ENCODE measurements at places on chromosomes 1 and 21.

DNA sequence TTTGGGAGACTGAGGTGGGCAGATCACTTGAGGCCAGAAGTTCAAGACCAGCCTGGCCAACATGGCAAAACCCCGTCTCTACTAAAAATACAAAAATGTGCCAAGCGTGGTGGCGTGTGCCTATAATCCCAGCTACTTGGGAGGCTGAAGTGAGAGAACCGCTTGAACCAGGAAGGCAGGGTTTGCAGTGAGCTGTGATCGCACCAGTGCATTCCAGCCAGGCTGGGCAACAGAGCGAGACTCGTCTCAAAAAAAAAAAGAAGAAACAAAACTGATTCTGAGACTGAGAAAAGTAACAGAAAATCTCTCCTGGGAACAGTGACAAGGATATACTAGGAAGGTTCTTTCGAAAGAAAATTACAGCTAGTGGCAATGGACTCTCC, 20.9 kb downstream of the USP48 start:
- DNase-seq, result no peak

DNA sequence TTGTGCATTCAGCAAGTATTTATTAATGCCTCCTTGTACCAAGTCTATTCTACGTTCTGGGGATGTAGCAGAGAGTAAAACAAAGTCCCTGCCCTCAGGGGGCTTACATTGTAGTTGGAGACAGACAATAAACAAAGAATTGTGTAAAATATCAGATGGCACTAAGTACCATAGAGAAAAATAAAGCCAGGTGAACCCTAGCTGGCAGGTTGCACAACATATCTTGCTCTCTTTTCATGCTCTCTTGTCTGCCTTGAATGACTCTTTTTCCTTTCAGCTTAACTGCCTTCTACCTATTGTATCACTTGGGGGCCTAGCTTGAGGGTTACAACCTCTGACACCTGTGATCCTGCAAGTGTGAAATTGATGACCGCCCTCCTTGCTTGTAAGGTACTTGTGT, 20.7 kb upstream of the FASLG start:
- no peak for DNase-seq

GRCh38 chr1:44652445-44653106, 21.7 kb downstream of the TMEM53 start:
- peak; percentile 73 for DNase-seq

- no peak for DNase-seq
Measured at GRCh38 chr1:25197982-25198662, 34.2 kb downstream of the SYF2 start.

GRCh38 chr1:202576816-202577215, 133.4 kb downstream of the SYT2 start:
- no peak for DNase-seq

DNA sequence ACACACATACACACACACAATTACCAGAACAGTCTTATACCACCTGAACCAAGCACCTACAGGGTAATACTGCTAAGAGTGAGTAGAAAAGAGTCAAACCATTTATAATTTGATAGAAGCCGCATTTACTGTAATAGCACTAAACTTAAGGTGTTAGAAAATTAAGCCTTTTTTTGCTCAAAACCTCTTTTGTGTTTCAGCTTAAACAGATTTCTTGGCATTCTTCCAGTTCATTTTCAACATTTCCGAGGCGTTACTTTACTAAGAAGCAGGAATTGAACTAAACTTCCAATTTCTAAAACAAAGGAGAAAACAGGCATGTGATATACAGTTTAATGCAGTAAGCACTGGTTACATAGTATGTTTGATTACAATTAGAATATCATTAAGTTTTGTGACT, 387.2 kb downstream of the NCAM2 start:
- no peak for DNase-seq

- peak; percentile 37 for DNase-seq
Measured at GRCh38 chr1:221294242-221294641, 415.0 kb downstream of the HLX start.

DNA sequence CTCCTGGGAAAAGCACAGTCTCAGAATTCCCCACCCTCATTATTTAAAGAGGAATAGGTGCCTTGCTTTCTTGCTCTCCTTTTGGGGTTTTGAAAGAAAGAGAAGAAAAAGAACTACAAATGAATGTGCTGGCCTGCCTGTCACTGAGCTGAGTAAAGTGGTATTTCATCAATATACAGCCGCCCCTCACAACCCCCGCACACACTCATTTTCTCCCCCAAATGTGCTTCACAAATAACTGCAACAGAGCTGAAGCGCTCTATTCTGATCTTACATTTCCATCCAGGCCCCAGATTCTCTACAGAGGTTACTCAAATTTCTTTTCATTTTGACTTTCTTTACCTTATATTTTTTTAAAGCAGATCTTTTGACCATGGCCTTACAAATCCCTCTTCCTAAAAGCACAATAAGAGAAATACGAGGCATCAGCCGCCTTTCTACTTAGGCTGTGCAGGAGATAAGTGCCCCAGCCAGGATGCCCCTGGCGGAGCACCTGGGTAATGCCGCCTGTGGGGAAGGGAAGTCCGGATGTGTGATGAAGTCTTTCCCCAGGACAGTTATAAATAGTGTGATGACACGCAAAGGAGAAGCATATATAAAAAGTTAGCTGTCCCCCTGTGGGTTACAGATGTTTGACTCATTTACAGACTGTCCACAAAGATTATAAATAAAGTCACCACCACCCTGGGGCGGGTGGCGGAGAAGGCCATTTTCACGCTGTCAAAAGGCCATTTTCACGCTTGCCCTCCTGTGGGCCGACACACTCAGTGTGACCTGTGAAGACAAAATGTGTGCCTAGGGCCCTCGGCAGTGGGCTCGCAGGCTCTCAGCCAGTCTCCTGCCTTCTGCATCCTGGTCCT, 6.5 kb downstream of the KCNN3 start:
- DNase-seq, result peak; percentile 47

GRCh38 chr21:36061445-36061844, 1.1 kb upstream of the SETD4 start:
- no peak for DNase-seq

- no peak for DNase-seq
Measured at GRCh38 chr21:39712976-39713375, 32.0 kb upstream of the IGSF5 start.

DNA sequence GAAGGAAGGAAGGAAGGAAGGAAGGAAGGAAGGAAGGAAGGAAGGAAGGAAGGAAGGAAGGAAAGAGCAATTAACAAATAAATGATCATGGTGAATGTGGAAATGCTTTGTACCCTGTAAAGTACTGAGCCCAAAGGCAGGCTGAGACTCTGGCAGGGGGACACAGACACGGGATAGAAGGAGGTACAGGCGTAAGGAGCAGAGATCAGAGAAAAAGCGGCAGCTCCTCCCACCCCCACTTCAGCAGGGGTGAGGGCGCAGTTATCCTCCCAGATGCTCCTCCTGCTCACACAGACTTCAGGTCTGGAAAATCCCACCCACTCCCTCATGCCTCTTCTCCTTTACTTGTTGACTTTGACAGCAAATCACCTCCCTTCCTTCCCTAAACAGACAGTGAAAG, 464.5 kb downstream of the MATN1 start:
- no peak for DNase-seq

DNA sequence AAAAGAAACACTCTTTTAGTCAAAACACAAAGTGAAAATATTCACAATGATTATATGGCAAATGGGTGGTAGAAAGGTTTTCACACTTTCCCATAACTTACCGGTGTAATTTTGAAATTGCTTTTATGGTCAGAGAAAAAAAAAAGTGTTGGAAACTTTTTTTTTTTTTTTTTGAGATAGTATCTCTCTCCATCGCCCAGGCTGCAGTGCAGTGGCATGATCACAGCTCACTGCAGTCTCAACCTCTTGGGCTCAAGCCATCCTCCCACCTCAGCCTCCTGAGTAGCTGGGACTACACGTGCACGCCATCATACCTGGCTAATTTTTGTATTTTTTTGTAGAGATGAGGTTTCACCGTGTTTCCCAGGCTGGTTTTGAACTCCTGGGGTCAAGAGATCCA, 3.3 kb downstream of the IFNGR2 start:
- no peak for DNase-seq

- no peak for DNase-seq
Measured at GRCh38 chr1:95451054-95451453, 217.0 kb downstream of the RWDD3 start.

GRCh38 chr1:156214024-156214748, 1.4 kb downstream of the PMF1 start:
- peak; percentile 74 for DNase-seq

DNA sequence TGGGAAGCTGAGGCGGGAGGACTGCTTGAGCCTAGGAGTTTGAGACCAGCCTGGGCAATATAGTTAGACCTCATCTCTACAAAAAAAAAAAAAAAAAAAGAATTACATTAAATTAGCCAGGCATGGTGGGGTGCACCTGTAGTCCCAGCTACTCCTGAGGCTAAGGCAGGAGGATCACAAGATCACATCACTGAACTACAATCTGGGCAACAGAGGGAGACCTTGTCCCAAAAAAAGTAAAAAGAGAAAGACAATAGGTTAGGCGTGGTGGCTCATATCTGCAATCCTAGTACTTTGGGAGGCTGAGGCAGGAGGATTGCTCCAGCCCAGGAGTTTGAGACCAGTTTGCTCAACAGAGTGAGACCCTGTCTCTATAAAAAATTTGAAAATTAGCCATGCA, 130.3 kb downstream of the TIAM1 start:
- DNase-seq, result no peak

- DNase-seq, result no peak
Measured at GRCh38 chr1:50080904-50081586, 27.7 kb upstream of the ELAVL4 start.

- DNase-seq, result no peak
Measured at GRCh38 chr1:188061881-188062280, 1233.1 kb downstream of the PLA2G4A start.

GRCh38 chr1:40401473-40402201, 28.1 kb downstream of the SMAP2 start:
- DNase-seq, result no peak

DNA sequence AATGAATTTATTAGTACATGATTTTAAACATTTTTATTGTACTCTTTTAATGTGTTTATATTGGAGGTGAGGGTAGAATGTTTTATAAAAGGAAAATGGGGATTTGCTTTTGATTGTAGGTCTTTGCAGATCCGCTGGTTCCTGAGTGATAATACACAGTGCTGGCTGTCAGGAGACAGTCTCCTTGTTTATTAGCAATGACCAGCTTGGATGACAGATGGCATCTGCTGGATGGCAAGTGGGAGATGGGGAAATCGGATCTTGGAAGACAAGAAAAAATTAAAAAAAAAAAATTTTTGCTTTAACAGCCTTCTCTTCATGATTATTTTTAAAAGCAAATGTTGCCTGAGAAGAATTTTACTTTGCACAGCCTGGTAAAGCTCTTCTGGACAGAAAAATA, 4.4 kb upstream of the PHTF1 start:
- no peak for DNase-seq

DNA sequence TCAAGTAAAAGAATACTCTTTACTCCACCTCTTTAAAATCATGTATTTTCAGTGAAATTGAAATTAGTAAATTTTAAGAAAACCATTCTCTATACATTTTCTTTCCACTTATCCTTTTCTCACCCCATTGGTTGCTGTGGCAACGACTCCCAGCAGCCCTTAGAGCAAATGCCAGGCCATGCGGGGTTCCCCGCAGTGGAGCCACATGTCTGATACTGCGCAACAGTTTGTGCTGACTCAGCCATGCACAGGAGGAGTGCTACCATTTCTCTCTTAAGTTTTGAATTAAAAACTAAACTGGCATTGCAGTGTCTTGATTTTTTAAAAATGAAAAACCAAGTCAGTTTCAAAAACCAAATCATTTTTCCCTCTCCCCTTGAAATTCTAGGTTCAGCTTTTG, 214.1 kb upstream of the L1TD1 start:
- no peak for DNase-seq

DNA sequence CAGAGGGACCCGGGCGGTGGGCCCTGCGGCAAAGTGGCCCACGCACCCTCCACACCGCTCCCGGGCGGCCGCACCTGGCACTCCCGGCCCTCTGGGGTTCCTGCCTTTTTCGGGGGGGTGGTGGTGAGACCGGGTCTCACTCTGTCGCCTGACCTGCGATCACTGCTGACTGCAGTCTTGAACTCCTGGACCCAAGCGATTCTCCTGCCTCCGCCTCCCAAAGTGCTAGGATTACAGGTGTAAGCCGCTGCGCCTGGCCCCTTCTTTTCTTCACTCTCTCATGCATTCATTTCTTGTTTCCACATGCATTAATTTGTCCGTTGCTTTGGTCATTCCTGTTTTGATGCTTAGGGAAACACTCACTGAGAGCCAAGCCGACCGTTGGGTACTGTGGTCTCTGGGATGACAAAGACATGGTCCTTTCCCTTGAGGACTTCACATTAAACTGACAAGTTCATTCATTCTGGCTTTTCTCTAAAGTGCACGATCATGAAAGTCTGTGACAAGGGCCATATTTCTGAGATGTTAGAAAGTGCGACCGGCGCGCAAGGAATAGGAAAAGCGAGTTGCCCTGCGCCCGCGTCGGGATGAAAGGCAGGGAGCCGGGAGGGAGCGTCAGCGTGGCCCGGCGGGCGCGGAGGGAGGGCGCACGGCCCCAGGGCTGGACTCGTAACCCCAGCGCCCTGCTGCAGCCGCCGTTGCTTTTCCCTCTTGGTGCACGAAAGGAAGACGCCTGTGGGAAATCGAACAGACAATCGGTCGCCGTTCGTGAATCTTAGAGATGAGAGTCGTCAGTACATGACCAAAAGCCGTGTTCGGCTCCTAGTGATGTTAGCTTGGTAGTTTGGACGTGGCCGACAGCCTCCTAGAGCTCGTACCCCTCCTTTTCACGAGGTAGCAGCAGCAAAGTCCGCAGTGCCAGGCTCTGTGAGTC, 1.0 kb upstream of the MCOLN2 start:
- DNase-seq, result peak; percentile 9

DNA sequence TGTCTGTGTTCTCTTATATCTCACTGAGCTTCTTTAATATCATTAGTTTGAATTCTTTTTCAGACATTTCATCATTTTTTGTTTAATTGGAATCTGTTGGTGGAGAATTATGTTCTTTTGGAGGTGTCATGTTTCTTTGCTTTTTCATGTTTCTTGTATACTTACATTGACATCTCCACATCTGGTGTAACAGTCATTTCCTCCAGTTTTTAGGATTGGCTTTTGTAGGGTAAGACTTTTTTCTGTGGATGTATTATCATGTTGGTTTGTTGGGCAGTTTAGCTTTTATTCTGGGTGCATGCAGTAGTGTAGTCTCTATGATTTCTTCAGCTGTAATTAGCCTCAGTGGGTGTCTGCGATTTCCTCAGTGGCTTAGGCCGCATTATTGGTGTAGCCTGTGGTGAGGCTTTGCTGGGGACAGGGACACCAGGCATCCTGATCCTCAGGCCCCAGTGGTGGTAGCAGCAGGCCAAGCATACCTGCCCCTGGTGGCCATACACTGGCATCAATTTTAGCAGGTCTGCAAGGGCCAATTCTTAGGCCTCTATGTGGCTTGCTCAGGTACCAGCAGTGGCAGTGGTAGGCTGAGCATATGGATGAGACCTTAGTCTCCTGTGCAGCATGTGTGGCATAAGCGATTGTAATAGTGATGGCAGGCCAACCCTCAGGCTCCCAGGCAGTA, 77.6 kb upstream of the SAMD13 start:
- DNase-seq, result no peak

DNA sequence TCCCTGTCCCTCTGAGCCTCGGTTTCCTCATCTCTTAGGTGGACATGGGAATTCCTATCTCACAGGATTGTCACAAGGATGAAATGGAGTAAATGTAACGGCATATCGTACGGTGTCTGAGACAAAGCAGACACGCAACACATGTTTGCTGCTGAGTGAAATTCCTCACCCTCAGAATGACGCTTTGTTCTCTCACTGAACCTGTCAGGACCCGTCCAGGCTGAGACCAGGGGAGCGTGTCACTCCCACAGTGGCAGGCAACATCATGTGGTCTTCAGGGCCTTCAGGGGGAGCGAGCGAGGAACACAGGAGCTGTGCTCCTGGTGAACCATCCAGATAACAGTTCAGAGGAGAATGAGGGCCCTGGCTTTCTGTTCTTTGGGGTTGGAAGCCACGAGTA, 74.2 kb downstream of the TOMM20 start:
- no peak for DNase-seq
